ENCODE measurements at places on chromosomes 7 and 10. TPM values are rescaled to one million over a fixed set of nuclear protein-coding genes. Genes with fewer than 3 reads are reported as not detected.

Gene MSMB
- not detected for total RNA-seq

Gene SAMD9L
- 7.8 TPM for total RNA-seq

Gene PLPP4
- 1.6 TPM for total RNA-seq

Gene ATRNL1
- under 0.01 TPM for total RNA-seq

Gene EPDR1
- 1.3 TPM for total RNA-seq

Gene PNLIPRP2
- not detected for total RNA-seq

Data from vein endothelial cell (primary cell).